ENCODE measurements at places on chromosomes 11 and 22. TPM values are rescaled to one million over a fixed set of nuclear protein-coding genes. Genes with fewer than 3 reads are reported as not detected.

ME3 gene
- total RNA-seq = 2.7 TPM

CSNK1E gene
- 157 TPM for total RNA-seq

CASP4 gene
- total RNA-seq = 102 TPM

SMC1B gene
- total RNA-seq = not detected

TRPM5 gene
- total RNA-seq = 0.07 TPM

GTSE1 gene
- total RNA-seq = 0.25 TPM

SLC39A13 gene
- 31.8 TPM for total RNA-seq

NLRX1 gene
- 6.6 TPM for total RNA-seq

SAA2 gene
- total RNA-seq = not detected

NXPE1 gene
- total RNA-seq = not detected

CRYBB3 gene
- not detected for total RNA-seq

DNA sequence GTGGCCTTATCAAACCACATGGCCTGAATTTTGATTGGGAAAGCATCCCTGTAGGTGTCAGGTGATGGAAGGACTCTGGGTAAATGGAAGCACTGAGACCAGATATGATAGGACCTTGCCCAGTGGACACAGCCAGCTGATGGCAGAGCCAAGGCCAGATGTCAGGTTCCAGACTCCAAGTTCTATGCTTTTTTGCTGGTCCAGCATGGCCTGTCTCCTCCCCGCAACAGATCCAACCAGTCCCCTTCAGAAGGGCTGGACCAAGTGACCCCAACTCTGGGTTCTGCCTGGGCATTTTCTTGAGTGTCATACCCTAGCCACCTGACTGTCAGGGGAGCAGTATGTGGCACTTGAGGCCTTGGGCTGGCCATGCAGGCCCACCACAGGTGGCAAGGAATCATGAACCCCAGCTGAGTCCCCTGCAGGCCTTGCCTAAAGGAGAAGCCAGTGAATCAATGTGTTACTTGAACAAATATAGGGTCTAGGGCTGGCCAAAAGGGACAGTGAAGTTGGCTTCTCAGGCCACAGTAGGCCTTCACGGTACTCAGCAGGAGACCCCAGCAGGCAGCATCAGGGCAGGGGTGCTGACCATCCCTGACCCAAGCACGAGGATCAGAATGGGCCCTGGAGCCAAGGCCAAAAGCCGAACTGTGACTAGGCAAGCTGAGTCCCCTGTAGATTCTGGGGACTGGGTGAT lies 27.1 kb downstream of the KCNQ1OT1 start:
- H3K27me3 ChIP-seq = no peaks in the 10 kb centered on the region
- no peak overlapping the region for H3K4me3 ChIP-seq
- H3K4me1 ChIP-seq = peaks cover 7% of the 10 kb centered on the region
- H3K36me3 ChIP-seq = peaks cover 4% of the 10 kb centered on the region
- H3K27ac ChIP-seq = no peak overlapping the region

GRCh38 chr22:47550524-47551430 lies 788.3 kb downstream of the TBC1D22A start:
- peaks cover 2% of the 10 kb centered on the region for H3K4me1 ChIP-seq
- no peak for DNase-seq
- H3K4me3 ChIP-seq = no peak overlapping the region
- H3K36me3 ChIP-seq = no peaks in the 10 kb centered on the region

DNA sequence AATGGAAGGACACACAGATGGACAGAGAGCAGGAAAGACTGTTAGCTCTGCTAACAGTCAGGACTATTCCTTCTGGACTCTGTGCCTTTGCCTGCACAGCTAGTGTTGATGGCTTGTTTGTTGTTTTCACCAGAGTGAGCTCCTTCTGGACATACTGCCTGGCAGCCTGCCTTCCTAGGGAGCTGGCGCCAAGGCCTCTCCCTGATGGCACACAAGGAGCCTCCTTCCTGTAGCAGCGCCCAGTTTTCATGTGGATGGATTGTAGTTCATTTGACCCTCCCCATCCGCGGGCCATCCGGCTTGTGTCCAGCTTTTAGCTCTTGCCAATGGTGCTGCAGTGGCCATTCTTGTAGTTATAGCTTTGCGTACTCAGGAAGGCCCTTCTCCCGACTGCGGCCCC lies 16.6 kb upstream of the BCR start:
- H3K36me3 ChIP-seq = no peaks in the 10 kb centered on the region
- DNase-seq = no peak
- H3K4me1 ChIP-seq = peaks cover 4% of the 10 kb centered on the region
- H3K27ac ChIP-seq = no peak overlapping the region
- H3K4me3 ChIP-seq = no peak overlapping the region

DNA sequence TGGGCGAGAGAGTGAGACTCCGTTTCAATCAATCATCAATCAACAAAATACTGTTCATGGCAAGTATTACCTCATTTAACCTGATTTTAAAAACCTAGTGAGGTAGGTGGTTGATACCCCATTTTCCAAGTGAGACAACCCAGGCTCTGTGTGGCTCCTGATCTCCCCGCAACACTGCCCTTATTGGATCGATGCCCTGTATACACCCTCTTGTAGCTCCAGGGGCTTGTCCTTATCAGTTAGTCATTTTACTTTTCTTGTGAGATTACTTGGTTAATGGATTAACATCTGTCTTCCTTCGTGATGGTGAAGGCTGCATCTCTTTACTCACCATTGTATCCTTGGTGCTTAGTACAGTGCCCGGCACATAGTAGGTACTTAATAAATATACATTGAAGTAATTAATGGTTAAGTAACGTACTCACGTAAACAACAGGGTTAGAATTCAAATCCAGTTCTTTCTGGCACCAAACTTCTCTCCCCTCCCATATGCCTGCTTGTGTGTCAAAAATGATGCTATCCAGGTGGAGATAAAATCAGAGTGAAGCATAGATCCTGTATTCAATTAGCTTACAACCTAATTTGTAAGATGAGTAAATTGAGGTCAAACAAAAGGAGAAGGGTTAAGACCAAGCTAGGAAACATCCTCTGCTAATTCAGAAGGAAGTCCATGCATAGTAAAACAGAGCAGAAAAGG lies 1.8 kb upstream of the PRG2 start:
- no peak overlapping the region for H3K4me3 ChIP-seq
- no peaks in the 10 kb centered on the region for H3K4me1 ChIP-seq
- no peaks in the 10 kb centered on the region for H3K36me3 ChIP-seq
- no peak overlapping the region for H3K27ac ChIP-seq
- DNase-seq = no peak

GRCh38 chr22:22714600-22715335 lies 70.4 kb downstream of the GGTLC2 start:
- H3K4me3 ChIP-seq = no peak overlapping the region
- H3K4me1 ChIP-seq = peaks cover 2% of the 10 kb centered on the region
- H3K36me3 ChIP-seq = no peaks in the 10 kb centered on the region
- H3K27ac ChIP-seq = no peak overlapping the region
- peaks cover 28% of the 10 kb centered on the region for H3K27me3 ChIP-seq

- DNase-seq = no peak
- H3K27ac ChIP-seq = no peak overlapping the region
- no peaks in the 10 kb centered on the region for H3K36me3 ChIP-seq
- H3K4me3 ChIP-seq = no peak overlapping the region
- H3K4me1 ChIP-seq = peaks cover 13% of the 10 kb centered on the region
These were observed 10.1 kb upstream of the HTR3B start for GRCh38 chr11:113894421-113894996.

GRCh38 chr11:46160100-46160499 lies 38.8 kb upstream of the PHF21A start:
- DNase-seq = no peak
- peaks cover 11% of the 10 kb centered on the region for H3K36me3 ChIP-seq
- no peak overlapping the region for H3K27ac ChIP-seq
- H3K4me3 ChIP-seq = no peak overlapping the region
- H3K27me3 ChIP-seq = peaks cover 71% of the 10 kb centered on the region

DNA sequence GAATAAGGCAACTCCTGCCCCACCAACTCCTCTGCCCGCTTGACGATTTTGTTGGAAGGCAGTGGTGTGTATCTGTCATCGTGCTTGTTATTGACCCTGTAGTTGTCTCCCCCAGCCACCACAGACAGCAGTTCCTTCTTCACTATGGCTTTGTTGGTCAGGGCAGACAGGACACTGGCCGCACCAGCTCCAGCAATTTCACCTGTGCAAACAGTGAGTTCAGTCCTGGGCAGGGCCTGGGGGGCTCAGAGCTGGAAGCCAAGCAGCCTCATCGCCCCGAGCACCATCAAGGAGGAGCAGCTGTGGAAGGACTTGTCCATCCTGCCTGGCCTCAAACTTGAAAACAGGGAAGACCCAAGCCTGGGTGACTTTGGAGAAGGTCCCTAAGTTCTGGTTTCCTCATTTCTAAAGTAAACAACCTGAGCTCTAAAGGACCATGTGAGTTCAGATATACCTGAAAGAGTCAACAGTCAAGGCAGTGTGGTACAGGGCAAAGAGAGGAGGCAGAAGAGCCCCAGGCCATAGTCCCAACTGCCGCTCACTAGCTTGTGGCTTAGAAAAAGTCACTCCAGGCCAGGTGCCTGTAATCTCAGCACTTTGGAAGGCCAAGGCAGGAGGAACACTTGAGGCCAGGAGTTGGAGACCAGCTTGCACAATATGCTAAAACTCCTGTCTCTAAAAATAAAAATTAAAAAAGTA lies 4.6 kb downstream of the PLAAT2 start:
- no peaks in the 10 kb centered on the region for H3K27me3 ChIP-seq
- H3K27ac ChIP-seq = peak overlapping the region; percentile 21
- DNase-seq = no peak
- no peaks in the 10 kb centered on the region for H3K36me3 ChIP-seq
- no peak overlapping the region for H3K4me3 ChIP-seq

DNA sequence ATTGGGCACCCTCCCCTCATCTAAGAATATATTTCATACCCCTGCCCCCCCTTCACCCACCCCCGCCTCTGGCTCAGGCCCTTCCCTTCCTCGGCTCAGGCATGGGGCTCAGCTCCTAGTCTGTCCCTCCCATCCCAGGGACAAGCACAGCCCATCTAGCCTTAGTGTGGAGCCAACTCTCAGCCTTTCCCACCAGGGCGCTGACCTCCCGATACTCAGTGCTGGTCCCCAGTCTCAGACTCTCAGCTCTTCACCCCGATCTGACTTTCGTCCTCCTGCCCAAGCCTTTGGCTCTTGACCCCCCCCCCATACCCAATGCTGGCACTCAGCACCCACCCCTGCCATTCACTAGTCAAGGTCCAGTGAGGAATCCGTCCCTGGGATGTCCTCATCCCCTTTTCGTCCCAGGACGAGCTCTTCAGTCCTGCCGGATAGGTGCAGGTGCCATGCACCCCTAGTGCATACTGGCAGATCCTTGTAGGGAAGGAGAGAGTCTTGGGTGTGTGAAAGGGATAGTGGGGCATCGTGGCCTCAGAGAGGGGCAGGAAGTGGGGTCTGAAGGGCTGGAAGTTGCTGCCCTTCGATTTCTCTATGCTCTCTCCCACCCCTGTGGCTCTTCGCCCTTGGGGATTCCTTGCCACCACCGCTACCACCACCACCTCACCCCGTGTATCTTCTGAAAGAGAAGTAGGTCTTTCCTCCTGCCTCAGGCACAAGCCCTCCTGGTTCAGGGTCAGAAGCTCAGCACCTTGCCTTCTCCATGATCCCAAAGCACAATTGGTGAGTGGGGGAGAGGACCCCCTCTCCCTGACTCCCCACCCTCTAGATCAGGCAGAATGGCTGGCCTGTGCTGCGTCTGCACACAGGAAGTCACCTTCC lies 2.4 kb downstream of the TPBGL start:
- peaks cover 7% of the 10 kb centered on the region for H3K4me1 ChIP-seq
- H3K36me3 ChIP-seq = no peaks in the 10 kb centered on the region
- DNase-seq = no peak
- no peak overlapping the region for H3K27ac ChIP-seq
- H3K27me3 ChIP-seq = peaks cover 19% of the 10 kb centered on the region
- H3K4me3 ChIP-seq = peak overlapping the region; percentile 87

DNA sequence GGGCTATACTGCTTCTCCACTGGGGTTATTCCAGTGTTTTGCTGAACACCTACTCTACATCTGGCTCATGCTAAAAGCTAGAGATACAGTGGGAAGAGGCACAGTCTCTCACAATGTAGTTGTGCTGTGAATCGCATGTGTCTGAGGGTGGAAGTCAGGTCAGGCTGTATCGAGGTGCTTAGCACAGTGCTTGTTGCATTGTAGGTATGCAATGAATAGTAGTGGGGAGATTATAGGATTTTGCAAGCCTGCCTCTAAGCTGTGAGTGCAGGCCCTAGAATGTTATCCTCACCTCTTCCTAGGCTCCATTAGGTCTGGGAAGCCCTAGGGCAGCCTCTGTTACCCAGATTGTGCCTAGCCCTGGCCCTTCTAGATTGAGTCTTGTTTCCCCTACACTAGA lies 37.4 kb downstream of the MYO18B start:
- peaks cover 32% of the 10 kb centered on the region for H3K27me3 ChIP-seq
- no peaks in the 10 kb centered on the region for H3K4me1 ChIP-seq
- H3K36me3 ChIP-seq = no peaks in the 10 kb centered on the region
- no peak overlapping the region for H3K27ac ChIP-seq

DNA sequence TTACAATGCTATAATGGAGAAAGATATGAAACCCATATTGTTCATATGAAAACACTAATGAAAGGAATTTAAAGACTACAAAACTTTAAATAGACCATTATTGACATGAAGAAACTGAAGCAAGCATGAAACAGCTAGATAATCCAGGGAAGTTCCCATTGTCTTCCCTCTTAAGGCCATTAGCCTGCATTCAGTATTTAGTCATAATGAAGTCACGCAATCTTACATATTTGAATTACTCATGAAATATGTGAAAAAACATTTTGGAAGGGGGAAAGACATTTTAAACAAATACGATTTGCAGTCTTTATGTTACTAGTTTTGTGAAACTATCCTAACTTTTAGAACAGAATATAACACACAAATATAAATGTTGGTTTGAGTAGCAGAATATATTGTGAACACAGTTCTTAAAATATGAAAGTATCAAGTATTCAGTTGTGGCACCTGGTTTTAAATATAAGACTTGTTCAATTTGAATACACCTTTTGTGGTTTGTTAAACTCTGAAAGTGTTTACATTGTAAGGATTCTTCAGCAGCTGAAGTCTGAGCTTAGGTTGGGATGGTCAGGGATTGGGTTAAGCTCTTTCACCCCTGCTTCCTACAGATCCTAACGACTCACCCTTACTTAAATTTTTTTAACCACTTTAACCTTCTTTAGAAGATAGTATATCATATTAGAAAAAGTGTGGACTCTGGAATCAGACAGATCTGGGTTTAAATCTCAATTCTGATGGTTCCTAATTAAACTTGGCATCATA lies 500.3 kb upstream of the TENM4 start:
- no peaks in the 10 kb centered on the region for H3K36me3 ChIP-seq
- no peak overlapping the region for H3K4me3 ChIP-seq
- H3K4me1 ChIP-seq = no peaks in the 10 kb centered on the region
- H3K27me3 ChIP-seq = no peaks in the 10 kb centered on the region
- no peak overlapping the region for H3K27ac ChIP-seq
- no peak for DNase-seq

DNA sequence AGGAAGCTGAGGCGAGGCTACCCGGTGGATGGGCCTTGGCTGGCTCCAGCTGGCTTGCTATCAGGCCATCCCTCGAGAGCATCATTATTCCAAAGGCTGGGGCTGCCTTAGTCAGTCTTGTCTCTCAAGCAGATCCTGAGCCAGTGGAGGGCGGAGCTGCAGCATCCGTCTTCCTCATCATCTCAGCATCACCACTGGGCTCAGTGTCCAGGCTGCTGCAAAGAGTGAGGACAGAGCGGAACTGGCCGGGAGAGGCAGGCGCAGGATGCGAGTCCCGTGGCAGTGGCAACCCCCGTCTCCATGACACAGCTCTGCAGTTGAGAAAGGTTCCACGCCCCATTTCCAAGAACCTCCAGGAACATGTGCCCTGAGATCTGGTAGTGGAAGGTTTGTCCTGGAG lies 4.4 kb downstream of the TP53I11 start:
- no peaks in the 10 kb centered on the region for H3K27me3 ChIP-seq
- H3K4me3 ChIP-seq = no peak overlapping the region
- H3K27ac ChIP-seq = no peak overlapping the region
- no peak for DNase-seq
- H3K4me1 ChIP-seq = peaks cover 15% of the 10 kb centered on the region

- H3K36me3 ChIP-seq = peaks cover 12% of the 10 kb centered on the region
- peaks cover 68% of the 10 kb centered on the region for H3K4me1 ChIP-seq
- peak overlapping the region; percentile 98 for H3K4me3 ChIP-seq
- peak overlapping the region; percentile 97 for H3K27ac ChIP-seq
- no peak for DNase-seq
These were observed 1.2 kb downstream of the GRK2 start for GRCh38 chr11:67267188-67268080.

All from T-helper 17 cell (primary cell).